Memory B cell (primary cell): ENCODE measurements at places on chromosomes 6 and 20.
A peak's percentile ranks its signal among the peaks of the same experiment; 100 is the strongest.

- no peaks in the 10 kb centered on the region for H3K4me1 ChIP-seq
- no peak for DNase-seq
- peaks cover 19% of the 10 kb centered on the region for H3K36me3 ChIP-seq
- no peak overlapping the region for H3K4me3 ChIP-seq
Observed at GRCh38 chr6:119273272-119274196, 76.0 kb downstream of the MAN1A1 start.

GRCh38 chr6:39416026-39416425 lies 93.5 kb upstream of the KCNK16 start:
- H3K4me3 ChIP-seq, result no peak overlapping the region
- H3K4me1 ChIP-seq, result no peaks in the 10 kb centered on the region
- DNase-seq, result no peak
- no peaks in the 10 kb centered on the region for H3K36me3 ChIP-seq
- peaks cover 3% of the 10 kb centered on the region for H3K27me3 ChIP-seq
- H3K27ac ChIP-seq, result no peak overlapping the region

DNA sequence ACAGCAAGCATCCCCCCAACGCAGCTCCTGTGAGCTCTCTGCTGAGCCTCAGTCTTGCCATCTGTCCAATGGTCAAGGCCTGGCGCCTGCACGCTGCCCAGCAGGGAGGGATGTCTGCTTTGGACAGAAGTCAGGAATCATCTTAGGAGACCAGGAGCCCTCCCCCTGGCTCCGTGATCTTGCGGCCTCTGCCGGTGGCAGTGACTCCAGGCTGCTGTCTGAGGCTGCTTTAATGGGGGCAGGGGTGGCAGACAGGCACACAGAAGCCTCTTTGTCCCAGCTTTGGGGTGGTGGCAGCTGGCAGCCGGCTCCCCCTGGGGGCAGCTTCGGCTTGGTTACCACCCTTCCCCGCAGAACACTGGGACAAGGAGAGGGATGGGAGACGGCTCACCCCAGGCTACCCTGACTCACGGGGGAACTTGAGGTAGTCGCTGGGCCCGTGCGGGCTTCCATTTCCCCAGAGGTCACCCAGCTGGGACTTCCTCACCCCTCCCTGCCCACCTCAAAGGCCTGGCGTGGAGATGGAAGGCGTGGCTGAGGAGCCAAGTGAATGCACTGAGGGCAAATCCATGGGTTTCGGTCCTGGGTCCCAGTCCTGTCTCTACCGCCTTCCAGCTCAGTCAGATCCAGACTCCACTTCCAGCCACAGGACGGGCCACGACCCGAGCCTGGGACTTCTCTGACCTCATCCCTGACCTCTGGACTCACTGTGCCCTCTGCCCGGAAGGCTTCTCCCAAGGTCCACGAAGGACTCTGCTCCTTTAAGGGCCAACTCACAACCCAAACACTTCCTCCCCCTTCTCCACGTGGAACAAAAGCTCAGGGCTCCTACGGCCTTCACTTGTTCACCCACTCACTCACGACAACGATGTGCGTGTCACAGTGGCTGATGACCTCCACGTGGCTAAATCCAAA lies 14.8 kb downstream of the PEDS1 start:
- peaks cover 29% of the 10 kb centered on the region for H3K36me3 ChIP-seq
- H3K27me3 ChIP-seq, result no peaks in the 10 kb centered on the region
- H3K4me1 ChIP-seq, result peaks cover 13% of the 10 kb centered on the region
- no peak overlapping the region for H3K4me3 ChIP-seq

DNA sequence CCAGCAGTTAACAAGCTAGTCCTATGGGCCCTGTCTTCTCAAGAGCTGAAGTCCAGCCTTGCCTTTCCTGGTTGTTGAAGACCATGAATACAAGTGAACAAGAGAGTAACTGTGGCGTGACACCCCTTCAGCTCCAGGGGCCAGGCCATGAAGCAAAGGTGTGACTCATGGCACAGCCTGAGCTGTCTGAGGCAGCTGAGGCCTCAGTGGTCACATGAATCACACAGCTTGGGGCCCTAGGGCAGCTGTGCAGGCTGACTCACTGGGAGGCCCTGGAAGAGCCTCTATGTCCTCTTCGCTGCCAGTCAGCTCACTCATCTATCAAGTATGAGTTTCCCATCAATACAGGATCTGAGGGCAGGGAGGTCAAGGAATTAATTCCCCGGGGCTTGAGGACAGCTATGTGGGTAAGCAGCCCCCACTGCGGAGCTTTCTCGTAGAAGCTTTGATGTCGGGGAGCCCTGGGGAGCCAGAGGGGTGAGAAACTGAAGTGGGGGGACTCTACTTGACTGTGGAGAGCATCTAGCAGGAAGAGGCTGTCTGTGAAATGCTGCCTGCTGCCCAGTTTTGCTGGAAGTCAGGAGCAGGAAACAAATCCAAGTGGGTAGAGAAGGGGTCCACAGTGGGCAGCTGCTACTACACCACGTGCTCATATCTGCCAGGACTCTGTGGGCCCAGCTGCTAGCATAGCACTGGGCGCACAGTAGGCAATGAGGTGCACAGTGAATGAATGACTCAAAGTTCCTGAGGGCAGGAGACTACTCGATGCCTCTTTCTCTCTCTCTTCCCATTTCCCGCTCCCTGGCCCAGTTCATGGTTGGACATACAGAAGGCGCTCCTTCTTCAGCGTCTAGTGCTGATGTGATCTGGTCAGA lies 13.7 kb upstream of the FAM83C start:
- no peak overlapping the region for H3K4me3 ChIP-seq
- no peak for DNase-seq
- peaks cover 6% of the 10 kb centered on the region for H3K4me1 ChIP-seq
- H3K27me3 ChIP-seq, result no peaks in the 10 kb centered on the region
- H3K27ac ChIP-seq, result no peak overlapping the region

GRCh38 chr6:133191323-133191722 lies 49.8 kb upstream of the EYA4 start:
- H3K27me3 ChIP-seq, result peaks cover 4% of the 10 kb centered on the region
- DNase-seq, result no peak
- no peaks in the 10 kb centered on the region for H3K4me1 ChIP-seq

- no peak overlapping the region for H3K4me3 ChIP-seq
- no peaks in the 10 kb centered on the region for H3K27me3 ChIP-seq
- H3K27ac ChIP-seq, result no peak overlapping the region
- DNase-seq, result no peak
Observed at GRCh38 chr20:56187534-56188165, 60.9 kb upstream of the MC3R start.

- DNase-seq, result no peak
- no peak within 1 kb of the TSS for H3K27ac ChIP-seq
- H3K36me3 ChIP-seq, result no peaks in the 10 kb centered on the region
Observed at GRCh38 chr6:54308289-54308985, at the start of gene TINAG. TINAG (plus strand) TSS chr6:54308441; CDS start chr6:54308551, 110 bp downstream.

- H3K4me3 ChIP-seq, result no peak overlapping the region
- H3K27ac ChIP-seq, result no peak overlapping the region
- no peak for DNase-seq
- peaks cover 20% of the 10 kb centered on the region for H3K36me3 ChIP-seq
- no peaks in the 10 kb centered on the region for H3K4me1 ChIP-seq
Observed at GRCh38 chr6:147382945-147383554, 125.4 kb upstream of the SAMD5 start.

GRCh38 chr6:21556968-21557721 lies 36.4 kb upstream of the SOX4 start:
- H3K27me3 ChIP-seq, result peaks cover 2% of the 10 kb centered on the region
- H3K4me1 ChIP-seq, result no peaks in the 10 kb centered on the region
- H3K36me3 ChIP-seq, result no peaks in the 10 kb centered on the region
- no peak overlapping the region for H3K27ac ChIP-seq

GRCh38 chr6:105511639-105512038 lies 108.8 kb upstream of the PREP start:
- H3K4me1 ChIP-seq, result no peaks in the 10 kb centered on the region
- H3K27me3 ChIP-seq, result peaks cover 11% of the 10 kb centered on the region
- no peak overlapping the region for H3K27ac ChIP-seq
- no peak for DNase-seq
- H3K36me3 ChIP-seq, result no peaks in the 10 kb centered on the region

GRCh38 chr20:34525709-34526416 lies 9.6 kb downstream of the DYNLRB1 start:
- no peaks in the 10 kb centered on the region for H3K27me3 ChIP-seq
- H3K27ac ChIP-seq, result peak overlapping the region; percentile 17
- H3K36me3 ChIP-seq, result peaks cover 15% of the 10 kb centered on the region
- no peak overlapping the region for H3K4me3 ChIP-seq
- peaks cover 11% of the 10 kb centered on the region for H3K4me1 ChIP-seq

DNA sequence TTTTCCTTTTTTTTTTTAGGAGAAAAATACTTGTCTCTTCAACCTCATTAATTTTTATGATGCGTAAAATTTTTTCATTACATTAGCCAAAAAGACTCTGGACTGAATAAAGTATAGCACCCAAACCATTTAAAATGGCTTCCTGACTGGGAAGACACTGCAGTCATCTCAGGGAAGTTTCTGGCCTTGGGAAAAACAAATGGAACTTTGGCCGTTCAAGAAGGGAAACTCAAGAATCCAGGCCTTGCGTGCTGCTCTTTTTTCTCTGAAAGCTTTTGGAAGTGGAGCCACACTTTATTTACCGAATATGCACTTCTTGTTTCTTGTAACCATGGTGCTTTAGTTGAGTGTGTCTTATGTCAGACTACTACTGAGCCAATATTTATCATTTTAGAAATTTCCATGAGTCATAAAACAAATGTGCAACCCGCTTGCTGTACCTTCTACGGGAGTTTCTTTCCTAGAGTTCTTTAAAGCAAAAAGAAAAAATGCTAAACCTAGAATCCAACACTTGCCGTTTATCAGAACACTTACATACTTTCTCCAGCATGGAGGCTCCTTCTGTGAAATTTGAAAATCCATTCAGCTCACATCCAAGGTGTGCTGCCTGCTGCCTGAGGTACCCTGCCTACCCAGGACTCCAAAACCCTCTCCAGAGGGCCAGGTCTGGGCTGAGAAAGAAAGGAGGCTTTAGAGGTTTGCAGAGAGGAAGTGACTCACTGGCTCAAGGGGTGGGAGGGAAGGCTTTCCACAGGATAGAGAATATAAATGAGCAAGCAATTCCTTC lies 11.5 kb upstream of the DSTN start:
- no peak overlapping the region for H3K4me3 ChIP-seq
- no peaks in the 10 kb centered on the region for H3K4me1 ChIP-seq
- H3K27ac ChIP-seq, result no peak overlapping the region

GRCh38 chr6:9646342-9647070 lies 768.4 kb downstream of the TFAP2A start:
- no peaks in the 10 kb centered on the region for H3K36me3 ChIP-seq
- no peak overlapping the region for H3K4me3 ChIP-seq
- no peak overlapping the region for H3K27ac ChIP-seq
- H3K4me1 ChIP-seq, result no peaks in the 10 kb centered on the region

DNA sequence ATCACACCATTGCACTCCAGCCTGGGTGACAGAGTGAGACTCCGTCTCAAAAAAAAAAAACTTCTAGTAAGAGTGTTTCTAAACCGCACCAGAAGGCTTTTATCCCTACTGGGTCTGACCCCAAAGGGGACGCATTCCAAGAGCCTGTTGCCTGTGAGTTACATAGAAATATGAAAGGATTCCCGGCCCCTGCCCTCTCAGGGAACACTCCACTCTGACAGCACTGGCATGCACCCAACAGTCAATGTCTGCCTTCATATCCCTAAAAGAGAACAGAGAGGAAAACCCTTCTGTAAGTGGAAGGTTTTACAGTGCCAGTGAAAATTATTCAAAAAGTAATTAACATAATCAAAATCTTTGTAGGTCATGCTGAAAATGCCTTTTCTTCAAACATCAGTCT lies 117.1 kb upstream of the PTPRT start:
- H3K27ac ChIP-seq, result no peak overlapping the region
- H3K4me3 ChIP-seq, result no peak overlapping the region
- H3K27me3 ChIP-seq, result peaks cover 6% of the 10 kb centered on the region
- no peak for DNase-seq
- no peaks in the 10 kb centered on the region for H3K36me3 ChIP-seq
- H3K4me1 ChIP-seq, result no peaks in the 10 kb centered on the region

DNA sequence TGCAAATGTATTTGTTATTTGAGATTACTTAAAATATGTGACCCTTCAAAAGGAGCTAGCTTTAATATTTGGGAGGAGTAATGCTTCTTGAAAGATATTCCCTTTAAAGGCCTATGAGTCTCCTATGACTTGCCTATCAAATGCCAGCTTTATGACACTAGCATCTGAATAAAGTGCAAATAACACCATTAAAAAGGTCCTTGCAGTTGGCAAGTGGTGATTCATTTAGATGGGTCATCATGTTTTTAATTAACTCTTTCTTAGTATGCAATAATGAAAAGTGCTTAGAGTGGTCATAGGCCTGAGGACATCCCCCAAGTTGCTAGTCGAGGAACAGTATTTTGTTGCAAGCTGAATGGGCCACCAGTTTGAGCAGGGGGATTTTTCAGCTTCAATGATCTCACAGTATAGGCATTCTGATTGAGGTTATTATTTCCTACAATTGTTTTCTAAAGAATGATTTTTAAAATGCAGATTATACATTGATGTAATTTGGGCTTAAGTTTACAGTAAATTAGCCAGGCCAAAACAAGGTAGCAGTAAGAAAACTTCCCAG lies 3.7 kb upstream of the CD2AP start:
- no peaks in the 10 kb centered on the region for H3K27me3 ChIP-seq
- no peak for DNase-seq
- peaks cover 14% of the 10 kb centered on the region for H3K4me1 ChIP-seq

DNA sequence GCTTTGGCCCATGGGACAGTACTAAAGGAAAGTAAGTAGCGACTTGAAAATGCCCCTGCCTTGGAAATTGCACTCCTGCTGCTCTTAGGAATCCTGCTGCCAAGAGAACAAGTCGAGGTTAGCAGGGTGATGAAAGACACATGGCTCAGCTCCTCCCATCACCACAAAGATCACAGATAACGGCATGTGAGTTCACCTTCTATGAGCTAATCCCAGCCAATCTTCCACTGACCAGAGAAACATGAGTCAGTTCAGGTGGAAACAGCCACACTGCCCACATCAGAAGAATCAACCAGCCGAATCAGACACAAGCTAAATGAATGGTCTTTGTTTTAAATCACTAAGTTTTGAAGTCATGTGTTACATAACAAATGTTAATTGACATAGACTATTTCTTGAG lies 106.3 kb downstream of the PRKN start:
- H3K36me3 ChIP-seq, result no peaks in the 10 kb centered on the region
- H3K4me3 ChIP-seq, result no peak overlapping the region
- H3K27me3 ChIP-seq, result no peaks in the 10 kb centered on the region
- no peak for DNase-seq
- no peak overlapping the region for H3K27ac ChIP-seq

DNA sequence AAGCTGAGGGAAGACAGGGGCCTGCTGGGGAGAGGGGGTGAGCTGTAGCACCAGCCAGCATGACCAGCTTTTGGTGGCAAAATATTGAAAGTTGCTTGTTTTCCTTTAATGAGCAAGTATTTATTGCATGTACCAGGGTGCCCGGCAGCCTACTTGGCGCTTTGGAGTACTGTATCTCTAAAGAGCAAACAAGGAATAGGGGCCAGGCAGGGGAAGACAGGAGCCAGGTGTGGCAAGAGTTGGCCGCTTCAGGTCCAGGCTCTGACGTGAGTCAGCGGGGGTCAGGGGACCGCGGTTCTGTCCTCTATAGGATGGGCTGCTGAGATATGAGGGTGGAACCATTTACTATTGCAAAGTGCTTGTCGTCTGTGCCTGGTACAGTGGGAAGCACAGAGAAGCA lies 63.1 kb downstream of the PSMG4 start:
- H3K4me3 ChIP-seq, result no peak overlapping the region
- H3K27me3 ChIP-seq, result peaks cover 23% of the 10 kb centered on the region
- no peak overlapping the region for H3K27ac ChIP-seq
